Renal cortex interstitium (tissue), 15 donors: ENCODE measurements at places on chromosomes 13 and 19.

- DNase-seq: no peak
These were observed 254.3 kb upstream of the SLITRK1 start for GRCh38 chr13:84136582-84136981.

DNA sequence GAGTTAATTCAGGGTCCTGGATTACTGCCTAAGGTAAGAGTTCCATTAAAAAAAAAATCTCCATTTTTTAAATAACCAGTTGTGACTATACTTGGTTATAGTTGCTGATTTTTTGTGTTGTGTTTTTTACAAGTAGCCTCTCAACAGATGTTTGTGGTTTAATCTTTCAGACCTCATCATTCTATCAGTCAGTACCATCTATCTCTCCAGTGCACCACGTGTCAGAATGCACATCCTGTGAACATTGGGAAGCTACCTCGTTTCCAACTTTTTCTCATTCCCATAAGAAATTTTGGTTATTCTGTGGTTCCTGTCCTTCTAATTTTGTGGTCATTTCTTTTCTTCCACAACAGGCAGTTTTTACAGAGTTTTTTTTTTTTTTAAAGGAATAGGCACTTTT, 39.2 kb downstream of the WDFY2 start:
- DNase-seq: no peak

DNA sequence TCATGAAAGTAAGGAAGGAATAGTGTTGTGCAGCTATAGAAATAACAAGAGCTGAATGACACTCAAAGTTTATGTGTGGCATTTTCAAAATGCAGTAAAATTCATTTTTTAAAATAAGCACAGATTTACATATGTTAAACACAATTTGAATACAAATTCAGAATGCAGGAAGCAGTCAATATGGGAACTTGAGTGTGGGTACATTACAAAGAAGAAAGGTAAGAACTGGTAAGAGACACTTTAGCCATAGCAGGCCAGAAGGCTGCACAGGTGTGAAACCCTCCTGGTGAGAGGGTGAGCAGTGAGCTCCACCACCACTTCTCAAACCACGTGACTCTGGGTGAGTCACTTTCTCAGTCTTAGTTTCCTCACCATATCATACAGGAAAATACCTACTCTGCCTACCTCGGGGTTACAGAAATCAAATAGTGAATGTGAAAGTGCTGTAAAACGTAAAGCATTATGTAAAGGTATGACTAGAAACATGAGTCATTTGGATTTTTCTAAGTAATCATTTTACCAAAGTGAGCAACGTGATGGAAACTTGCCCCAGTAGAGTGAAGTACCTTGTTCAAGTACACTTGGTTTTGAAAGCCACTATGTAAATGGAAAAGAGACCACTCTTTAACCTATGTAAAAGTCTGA, 40.5 kb downstream of the USP12 start:
- no peak for DNase-seq

GRCh38 chr13:47845981-47846380, 155.1 kb downstream of the SUCLA2 start:
- no peak for DNase-seq

GRCh38 chr13:94243551-94243950, 235.9 kb downstream of the DCT start:
- DNase-seq: no peak

- DNase-seq: no peak
These were observed 13.4 kb downstream of the UBXN6 start for GRCh38 chr19:4443966-4444764.

GRCh38 chr19:13262450-13262849, 112.2 kb downstream of the IER2 start:
- DNase-seq: peak; percentile 22

DNA sequence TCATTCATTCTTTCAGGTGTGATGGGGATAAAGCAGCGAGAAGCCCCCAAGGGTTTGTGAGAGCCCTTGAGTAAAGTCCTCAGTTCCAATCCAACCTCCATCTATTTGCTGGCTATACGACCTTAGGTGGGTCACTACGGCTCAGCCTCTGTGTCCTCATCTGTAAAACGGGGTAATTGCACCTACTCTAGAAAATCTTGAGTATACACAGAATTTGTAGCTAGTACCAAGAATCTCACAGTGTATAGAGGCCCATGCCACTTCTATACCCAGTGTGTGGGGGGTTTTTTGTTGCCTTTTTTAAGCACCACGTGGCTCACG, 406 bp upstream of the DNMT1 start:
- DNase-seq: no peak

GRCh38 chr19:16325641-16326400, 1.2 kb downstream of the KLF2 start:
- no peak for DNase-seq

DNA sequence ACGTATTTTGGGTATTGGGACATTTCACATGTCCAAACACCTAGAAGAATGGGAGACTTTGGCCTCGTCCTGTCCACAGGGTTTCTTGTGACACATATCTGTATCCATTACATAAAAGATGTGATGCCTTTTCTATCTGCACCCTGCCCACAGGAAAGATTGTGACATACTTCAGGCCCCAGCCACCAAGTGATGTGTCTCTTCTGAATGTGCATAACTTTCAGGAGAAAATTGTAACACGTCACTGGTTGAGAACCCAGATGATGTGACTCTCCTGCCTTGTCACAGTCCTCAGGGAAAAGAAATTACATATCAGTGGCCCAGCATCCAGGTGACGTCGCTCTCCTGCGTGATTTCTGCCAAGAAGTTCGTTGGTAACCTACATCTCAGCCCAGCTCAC, 21.0 kb upstream of the ZNF681 start:
- DNase-seq: no peak

GRCh38 chr13:50955241-50955640, 45.6 kb downstream of the RNASEH2B start:
- no peak for DNase-seq

DNA sequence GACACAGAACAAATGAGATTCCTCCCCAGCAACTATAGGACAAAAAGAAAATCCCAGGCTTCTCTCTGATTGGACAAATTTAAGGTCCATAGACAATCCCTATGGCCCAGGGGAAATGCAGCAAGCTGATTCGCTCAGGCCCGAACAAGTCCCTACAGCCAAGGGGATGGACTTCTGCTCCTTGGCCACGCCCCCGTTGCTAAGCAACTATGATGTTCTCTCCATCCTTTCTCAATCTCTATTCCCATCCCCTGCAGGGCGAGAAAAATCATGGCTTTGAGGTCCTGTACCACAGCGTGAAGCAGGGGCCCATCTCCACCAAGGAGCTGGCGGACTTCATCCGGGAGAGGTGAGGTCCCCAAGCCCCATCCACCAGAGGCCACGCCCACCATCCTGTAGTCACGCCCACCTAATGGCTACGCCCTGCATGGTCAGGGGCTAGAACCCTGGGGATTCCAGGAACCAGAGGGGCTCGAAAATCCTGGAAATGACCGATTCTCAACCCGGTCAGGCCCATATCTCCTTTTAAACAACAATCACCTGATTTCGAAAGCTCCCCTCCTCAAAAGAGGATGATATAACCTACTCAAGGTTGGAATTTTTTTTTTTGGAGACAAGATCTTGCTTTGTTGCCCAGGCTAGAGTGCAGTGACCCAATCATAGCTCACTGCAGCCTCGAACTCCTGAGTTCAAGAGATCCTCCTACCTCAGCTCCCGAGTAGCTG, 11.4 kb downstream of the FCHO1 start:
- no peak for DNase-seq

DNA sequence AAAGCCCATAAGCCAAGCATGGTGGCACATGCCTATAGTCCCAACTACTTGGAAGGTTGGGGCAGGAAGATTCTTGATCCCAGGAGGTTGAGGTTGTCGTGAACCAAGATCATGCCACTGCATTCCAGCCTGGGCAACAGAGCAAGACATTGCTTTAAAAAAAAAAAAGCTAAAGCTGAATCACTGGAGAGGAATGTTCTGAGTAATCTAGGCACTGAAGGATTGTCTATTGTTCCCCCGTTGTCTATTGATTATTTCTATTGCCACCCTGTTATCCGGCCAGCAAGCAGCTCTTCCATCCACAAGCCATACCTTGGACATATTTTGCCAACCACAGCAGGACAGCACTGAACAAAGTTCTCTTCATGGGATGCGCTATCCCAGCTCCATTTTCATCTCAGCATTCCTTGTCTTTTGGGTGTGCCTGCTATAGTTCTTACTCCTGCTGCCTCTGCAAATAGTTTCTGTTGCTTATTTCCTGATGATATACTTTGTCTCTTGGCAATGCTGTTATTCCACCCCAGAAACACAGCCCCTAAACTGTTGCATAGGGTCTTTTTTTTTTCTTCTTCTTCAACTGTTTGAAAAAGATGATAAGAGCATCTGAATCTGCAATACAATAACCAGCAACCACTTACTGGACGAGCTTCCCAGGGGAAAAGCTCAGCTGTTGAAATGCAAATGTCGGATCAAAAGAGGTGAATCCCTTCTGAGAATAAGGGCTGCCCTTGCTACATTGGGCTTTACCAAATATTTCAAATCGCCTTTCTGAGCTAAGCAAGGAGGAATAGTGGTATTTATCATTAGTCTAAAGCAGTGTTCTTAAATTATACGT, 22.2 kb upstream of the SIAH3 start:
- DNase-seq: no peak

DNA sequence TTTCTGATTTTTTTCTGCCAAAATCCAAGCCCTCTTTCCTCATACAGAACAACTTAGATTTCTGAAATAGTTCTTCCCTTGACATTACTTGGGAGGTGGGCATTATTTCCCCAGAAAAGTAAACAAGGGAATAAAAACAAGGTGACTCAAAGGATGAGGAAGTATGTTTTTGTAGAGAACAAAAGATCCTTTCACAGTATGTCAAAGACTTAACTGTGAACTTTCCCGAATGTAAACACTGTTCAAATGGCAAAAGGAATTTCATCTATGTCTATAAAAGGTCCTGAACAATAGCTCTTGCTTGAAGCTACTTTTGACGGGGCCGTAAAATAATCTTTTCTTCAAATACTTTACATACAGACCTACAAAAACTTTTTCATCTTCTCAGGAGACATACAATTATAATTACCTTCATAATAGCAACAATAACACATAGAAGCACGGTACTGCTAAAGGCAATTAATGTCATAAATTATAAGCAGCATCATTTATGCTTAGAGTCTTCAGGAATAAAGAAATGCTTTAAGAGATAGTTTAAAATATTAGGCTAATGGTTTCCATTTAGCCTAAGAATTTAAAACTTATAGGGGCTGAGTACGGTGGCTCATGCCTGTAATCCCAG, 191.1 kb downstream of the RGCC start:
- no peak for DNase-seq

DNA sequence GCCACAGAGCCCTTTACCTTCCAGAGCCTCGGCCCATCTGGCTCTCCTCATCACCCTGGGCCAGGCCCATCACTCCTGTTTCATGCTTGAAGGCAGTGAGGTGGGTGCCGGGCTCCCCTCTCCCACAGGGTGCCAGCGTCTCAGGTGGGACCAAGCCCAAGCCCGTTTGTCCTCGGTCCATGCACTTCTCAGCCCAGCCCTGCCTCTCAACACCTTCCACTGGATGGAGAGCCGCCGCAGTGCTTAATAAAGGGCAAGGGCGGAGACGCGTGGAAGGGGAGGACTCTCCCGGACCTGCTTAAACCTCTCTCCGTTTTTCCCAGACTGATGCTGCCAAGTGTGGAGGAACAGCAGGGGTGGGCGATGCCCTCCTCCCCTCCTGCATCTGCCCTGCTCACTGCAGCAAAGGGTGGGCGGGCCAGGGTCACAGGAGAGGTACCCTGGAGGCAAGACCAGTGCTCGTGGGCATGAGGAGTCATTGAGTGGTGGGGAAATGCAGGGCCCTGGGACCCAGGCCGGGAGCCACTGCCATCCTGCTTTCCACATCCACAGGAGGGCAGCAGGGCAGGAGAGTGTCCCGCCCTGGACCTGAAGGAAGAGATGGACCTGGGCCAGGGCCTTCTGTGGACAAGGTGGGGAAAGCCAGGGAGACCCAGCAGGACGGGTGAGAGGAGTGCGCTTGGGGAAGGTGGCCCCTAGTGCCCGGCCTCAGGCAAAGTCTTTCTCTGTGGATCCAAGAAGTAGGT, 9.7 kb upstream of the ATP11A start:
- no peak for DNase-seq
